ENCODE measurements at places on chromosomes 4 and X. TPM values are rescaled to one million over a fixed set of nuclear protein-coding genes. Genes with fewer than 3 reads are reported as not detected.

Gene ADH7
- total RNA-seq = not detected

Gene DUX4
- not detected for total RNA-seq

Gene IL2
- 0.48 TPM for total RNA-seq

Gene YIPF6
- total RNA-seq = 27.9 TPM

Gene GAGE12E
- total RNA-seq = not detected

Gene P2RY4
- 0.64 TPM for total RNA-seq

Gene TSPAN7
- 26.9 TPM for total RNA-seq

GRCh38 chr4:76342191-76342590 is 35.7 kb downstream of the STBD1 start:
- H3K4me3 ChIP-seq = no peak overlapping the region
- H3K27me3 ChIP-seq = no peaks in the 10 kb centered on the region
- no peaks in the 10 kb centered on the region for H3K4me1 ChIP-seq
- DNase-seq = no peak

DNA sequence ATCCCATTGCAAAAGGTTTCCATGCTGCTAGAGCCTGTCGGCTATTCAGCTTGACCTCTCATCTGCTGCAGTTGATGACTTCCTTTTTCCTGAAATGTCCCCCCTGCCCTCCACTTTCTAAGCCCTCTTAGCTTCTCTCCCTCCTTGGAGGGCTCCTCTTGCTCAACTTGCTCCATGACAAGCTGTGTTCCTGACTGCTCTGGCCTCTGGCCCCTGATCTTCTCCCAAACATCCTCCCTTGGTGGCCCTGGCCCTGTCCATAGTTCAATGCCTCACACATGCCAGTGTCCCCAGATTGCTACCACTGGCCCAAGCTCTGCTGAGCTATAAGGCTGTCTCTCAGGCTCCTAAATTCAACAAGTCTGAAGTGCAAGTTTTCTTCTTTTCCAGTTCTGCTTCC is 29.6 kb downstream of the RASL11B start:
- no peaks in the 10 kb centered on the region for H3K27me3 ChIP-seq
- H3K36me3 ChIP-seq = no peaks in the 10 kb centered on the region
- no peak overlapping the region for H3K4me3 ChIP-seq
- no peak overlapping the region for H3K27ac ChIP-seq
- no peaks in the 10 kb centered on the region for H3K4me1 ChIP-seq

DNA sequence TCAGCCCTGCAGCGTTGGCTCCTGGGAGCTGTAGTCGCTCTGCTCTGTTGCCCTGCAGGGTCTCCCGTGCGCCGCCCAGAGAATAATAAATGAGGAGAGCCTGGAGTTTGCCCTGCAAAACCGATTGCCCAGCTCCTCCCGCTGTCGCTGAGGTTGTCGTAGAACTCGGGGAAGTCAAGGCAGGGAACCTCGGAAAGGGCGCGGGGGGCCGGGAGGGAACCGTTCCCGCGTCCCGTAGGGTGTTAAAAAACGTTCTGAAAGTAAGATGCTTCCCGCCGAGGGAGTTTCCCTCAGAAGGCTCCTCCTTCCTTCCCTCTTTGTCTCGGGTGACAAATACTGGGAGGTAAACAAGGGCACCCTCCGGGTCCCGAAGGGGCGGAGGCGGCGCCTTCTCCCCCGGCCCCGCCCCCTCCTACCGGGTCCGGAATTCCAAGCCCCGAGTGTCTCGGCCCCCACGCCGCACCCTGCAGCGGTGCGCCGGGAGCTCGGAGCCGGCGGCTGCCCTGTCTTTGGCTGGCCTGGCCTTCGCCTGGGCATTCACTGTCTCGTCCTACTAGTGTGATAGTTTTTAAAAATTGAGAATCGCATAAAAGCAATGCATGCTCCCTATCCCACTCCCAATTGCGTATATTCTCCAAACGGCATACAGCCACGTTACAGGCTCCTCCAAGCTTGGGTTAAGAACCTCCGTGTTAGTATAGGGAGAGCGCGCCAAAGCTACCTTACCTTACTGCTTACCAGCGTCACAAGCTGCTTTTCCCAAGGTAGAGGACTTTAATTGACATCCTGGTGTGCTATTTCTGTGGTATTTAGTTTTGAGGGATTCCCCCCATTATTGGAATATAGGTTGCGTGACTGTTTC is 964 bp upstream of the HMGB2 start:
- peak overlapping the region; percentile 80 for H3K4me3 ChIP-seq
- DNase-seq = peak; percentile 26
- H3K36me3 ChIP-seq = no peaks in the 10 kb centered on the region
- no peaks in the 10 kb centered on the region for H3K27me3 ChIP-seq
- H3K27ac ChIP-seq = peak overlapping the region; percentile 43

DNA sequence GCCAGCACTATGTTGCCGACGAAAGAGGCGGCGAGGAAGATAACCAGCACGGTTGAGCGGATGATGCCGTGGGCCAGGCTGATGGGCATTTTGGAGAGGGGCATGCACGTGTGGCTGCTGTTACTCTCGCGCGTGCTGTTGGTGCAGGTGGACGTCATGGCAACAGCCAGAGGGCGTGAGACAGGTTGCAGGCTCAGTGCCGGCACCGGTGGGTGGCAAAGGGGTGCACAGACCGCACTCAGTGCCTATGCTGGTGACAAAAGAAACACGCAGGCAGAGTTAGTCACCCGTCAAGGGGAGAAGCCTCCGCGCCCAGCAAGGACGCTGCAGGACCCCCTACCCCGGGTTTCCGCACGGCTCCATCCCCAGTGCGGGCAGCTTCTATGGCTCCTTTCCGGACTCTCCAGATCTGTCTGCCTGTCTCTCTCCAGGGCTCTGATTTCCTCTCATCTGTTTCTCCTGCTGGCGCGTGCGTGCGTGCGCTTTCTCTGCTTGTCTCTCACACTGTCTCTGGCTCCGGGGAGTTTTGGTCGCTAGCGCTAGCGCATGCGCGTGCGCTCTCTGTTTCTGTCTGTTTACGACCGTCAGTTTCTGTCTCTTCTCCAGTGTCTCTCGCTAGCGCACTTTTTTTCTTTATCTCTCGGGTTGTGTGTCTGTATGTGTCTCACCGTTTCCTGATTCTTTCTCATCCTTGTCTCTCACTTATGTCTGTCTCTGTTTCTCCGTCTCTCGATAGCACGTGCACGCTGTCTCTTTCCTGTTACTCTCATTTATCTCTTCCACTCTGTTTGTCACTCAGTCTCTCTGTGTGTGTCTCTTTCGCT is 2.1 kb downstream of the GPR101 start:
- H3K27ac ChIP-seq = no peak overlapping the region
- H3K4me1 ChIP-seq = no peaks in the 10 kb centered on the region
- no peak for DNase-seq
- H3K27me3 ChIP-seq = no peaks in the 10 kb centered on the region
- peak overlapping the region; percentile 21 for H3K4me3 ChIP-seq
- H3K36me3 ChIP-seq = no peaks in the 10 kb centered on the region

- H3K27me3 ChIP-seq = no peaks in the 10 kb centered on the region
- H3K36me3 ChIP-seq = no peaks in the 10 kb centered on the region
These were observed 216.7 kb downstream of the IL13RA2 start for GRCh38 chrX:114800719-114801118.

DNA sequence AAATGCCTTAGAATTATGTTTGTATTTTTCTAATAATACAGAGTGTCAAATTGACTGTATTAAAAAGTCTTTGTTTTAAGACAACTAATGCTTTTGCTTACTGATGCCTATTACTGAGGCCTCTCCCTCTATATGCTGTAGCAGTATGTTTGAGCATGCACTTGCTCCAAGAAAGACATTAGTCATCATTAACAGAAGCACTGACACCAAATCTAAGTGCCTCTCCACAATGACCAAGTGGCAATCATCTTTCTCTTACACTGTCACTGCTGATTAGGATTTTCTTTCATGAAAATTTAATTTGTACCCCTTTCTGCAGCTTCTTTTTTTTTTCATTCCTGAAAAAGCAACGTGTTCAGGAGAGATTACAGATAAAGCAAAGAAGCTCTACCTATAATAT is 11.1 kb upstream of the MAB21L2 start:
- H3K27me3 ChIP-seq = no peaks in the 10 kb centered on the region
- H3K36me3 ChIP-seq = no peaks in the 10 kb centered on the region
- no peaks in the 10 kb centered on the region for H3K4me1 ChIP-seq
- H3K27ac ChIP-seq = no peak overlapping the region
- H3K4me3 ChIP-seq = no peak overlapping the region

- H3K36me3 ChIP-seq = no peaks in the 10 kb centered on the region
- no peak overlapping the region for H3K27ac ChIP-seq
- DNase-seq = no peak
- H3K4me1 ChIP-seq = no peaks in the 10 kb centered on the region
These were observed 16.3 kb upstream of the MAOB start for GRCh38 chrX:43898406-43899035.

DNA sequence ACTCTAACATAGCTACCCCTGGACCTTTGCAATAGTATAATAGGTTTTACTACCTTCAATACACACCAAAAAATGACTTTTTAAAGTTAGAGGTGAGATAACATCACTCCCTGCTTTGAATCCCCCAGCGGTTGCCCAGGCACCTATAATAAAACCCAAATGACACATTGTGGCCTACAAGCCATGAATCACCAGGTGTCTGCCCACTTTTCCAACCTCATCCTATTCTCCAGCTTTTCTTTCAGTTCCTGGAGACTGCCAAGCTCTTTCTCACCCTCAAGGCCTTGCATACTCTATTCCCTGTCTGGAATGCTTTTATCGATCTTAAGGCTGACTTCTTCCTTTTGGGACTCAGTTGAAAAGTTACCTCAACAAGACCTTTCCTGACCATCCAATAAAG is 16.4 kb upstream of the PRSS48 start:
- H3K4me3 ChIP-seq = no peak overlapping the region
- no peaks in the 10 kb centered on the region for H3K36me3 ChIP-seq
- H3K27me3 ChIP-seq = no peaks in the 10 kb centered on the region
- DNase-seq = no peak
- no peaks in the 10 kb centered on the region for H3K4me1 ChIP-seq

DNA sequence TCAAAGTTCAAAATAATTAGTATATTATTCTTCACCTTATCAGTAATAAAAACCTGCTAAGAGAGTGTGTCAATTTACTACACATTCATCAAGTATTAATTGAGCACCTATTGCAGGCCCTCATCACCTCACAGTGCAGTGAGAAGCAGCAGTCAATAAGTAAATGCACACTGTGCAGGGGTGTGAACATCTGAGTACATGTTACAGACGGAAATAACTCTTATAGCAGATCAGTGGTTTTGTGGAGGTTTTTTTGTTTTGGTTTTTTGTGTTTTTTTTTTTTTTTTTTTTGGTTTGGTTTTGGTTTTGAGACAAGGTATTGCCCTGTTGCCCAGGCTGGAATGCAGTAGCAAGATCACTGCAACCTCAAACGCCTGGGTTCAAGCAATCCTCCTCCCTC is 20.3 kb downstream of the KLF3 start:
- no peak overlapping the region for H3K27ac ChIP-seq
- no peaks in the 10 kb centered on the region for H3K27me3 ChIP-seq
- peaks cover 7% of the 10 kb centered on the region for H3K36me3 ChIP-seq
- no peaks in the 10 kb centered on the region for H3K4me1 ChIP-seq

DNA sequence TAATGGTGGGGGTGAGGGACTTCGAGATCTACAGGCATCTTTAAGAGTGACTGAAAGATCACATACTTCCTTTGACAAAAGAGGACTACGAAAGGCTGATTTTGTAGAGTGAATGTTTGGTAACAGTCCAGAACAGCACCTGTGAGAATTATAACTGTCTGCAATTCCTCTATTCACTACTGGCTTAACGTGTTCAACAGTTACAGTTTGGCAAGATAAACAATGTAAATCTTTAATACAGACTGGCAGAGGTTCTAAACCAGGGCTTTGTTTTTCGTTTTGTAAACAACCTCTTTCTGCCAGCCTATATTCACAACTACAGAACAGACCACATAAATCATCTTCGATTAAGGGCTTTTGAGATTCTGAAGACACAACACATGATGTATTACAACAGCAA is 66.9 kb downstream of the NCAPG start:
- H3K36me3 ChIP-seq = no peaks in the 10 kb centered on the region
- no peak overlapping the region for H3K4me3 ChIP-seq
- H3K27me3 ChIP-seq = no peaks in the 10 kb centered on the region
- DNase-seq = no peak

DNA sequence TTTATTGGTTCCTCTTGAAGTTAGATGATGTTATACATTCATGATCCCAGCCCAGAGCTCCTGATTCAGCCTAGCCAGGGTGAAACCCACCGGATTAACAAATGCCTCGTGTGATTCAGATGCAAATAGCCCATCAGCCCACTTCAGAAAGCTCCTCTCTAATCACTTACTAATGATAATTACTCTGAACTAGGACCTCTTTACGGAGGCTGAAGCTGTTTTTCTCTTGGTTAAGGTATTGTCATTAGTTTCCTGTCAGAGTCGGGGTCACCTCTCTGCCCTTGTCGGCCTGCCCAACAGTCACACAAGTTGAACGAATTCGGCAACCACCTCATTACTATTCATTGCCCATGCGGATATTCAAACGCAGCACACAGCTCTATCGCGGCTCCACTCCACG is 36.6 kb downstream of the ZFP42 start:
- no peaks in the 10 kb centered on the region for H3K4me1 ChIP-seq
- no peaks in the 10 kb centered on the region for H3K27me3 ChIP-seq
- H3K27ac ChIP-seq = no peak overlapping the region
- DNase-seq = no peak

GRCh38 chr4:148778980-148779675 is 336.9 kb upstream of the NR3C2 start:
- no peak overlapping the region for H3K4me3 ChIP-seq
- H3K4me1 ChIP-seq = no peaks in the 10 kb centered on the region
- H3K27me3 ChIP-seq = no peaks in the 10 kb centered on the region
- DNase-seq = no peak
- no peak overlapping the region for H3K27ac ChIP-seq

DNA sequence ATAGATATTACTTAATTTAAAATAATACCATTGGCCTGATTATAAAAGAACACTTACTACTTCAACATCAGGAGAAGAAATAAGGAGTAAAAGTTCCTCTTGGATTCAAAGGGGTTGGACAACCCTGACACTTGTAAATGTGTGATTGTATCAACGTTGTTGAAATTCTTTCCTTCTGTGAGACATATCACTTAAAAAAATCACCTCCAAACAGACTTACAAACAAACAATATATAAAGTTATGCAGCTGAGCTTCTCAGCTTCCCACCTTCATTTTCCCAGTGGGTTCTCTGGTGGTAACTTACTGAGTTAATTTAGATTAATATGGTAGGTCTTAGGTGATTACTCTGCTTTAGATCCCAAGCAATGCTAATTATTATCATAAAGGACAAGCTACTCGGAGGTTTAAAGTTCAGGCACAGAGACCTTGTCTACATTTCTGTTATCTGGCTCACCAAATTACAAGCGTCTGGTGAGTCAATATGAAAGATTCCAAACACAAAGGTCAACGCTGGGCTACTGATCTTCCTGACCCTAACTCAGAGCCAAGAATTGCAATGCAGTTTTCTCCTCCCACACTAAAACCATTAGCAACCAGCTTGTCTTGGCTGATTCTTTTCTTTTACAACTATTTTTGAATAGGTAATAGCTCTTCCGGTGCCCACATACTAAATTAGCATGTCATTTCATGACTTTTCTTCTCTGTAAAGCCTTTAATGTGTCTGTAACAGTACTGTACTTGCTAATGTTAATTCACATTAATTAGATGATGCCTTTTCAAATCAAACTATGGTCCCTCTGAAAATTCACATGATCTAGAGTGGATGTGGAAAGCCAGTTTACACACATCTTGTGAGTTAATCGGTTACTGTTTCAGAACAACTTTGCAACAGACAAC is 157.6 kb downstream of the RASL11B start:
- H3K36me3 ChIP-seq = no peaks in the 10 kb centered on the region
- DNase-seq = no peak

GRCh38 chr4:152618971-152619370 is 60.8 kb downstream of the TMEM154 start:
- no peaks in the 10 kb centered on the region for H3K4me1 ChIP-seq
- no peak overlapping the region for H3K27ac ChIP-seq
- no peak for DNase-seq
- no peak overlapping the region for H3K4me3 ChIP-seq

- H3K36me3 ChIP-seq = no peaks in the 10 kb centered on the region
- DNase-seq = no peak
- no peak overlapping the region for H3K27ac ChIP-seq
- no peaks in the 10 kb centered on the region for H3K4me1 ChIP-seq
- no peak overlapping the region for H3K4me3 ChIP-seq
These were observed 217.0 kb upstream of the FAT4 start for GRCh38 chr4:125097729-125098128.

Data from breast epithelium (tissue), 4 donors.